ENCODE measurements at places on chromosomes 5 and 9.

GRCh38 chr5:171654881-171655280, 130.7 kb upstream of the SMIM23 start:
- DNase-seq, result no peak

GRCh38 chr9:124932333-124932732, 8.6 kb downstream of the GOLGA1 start:
- no peak for DNase-seq

DNA sequence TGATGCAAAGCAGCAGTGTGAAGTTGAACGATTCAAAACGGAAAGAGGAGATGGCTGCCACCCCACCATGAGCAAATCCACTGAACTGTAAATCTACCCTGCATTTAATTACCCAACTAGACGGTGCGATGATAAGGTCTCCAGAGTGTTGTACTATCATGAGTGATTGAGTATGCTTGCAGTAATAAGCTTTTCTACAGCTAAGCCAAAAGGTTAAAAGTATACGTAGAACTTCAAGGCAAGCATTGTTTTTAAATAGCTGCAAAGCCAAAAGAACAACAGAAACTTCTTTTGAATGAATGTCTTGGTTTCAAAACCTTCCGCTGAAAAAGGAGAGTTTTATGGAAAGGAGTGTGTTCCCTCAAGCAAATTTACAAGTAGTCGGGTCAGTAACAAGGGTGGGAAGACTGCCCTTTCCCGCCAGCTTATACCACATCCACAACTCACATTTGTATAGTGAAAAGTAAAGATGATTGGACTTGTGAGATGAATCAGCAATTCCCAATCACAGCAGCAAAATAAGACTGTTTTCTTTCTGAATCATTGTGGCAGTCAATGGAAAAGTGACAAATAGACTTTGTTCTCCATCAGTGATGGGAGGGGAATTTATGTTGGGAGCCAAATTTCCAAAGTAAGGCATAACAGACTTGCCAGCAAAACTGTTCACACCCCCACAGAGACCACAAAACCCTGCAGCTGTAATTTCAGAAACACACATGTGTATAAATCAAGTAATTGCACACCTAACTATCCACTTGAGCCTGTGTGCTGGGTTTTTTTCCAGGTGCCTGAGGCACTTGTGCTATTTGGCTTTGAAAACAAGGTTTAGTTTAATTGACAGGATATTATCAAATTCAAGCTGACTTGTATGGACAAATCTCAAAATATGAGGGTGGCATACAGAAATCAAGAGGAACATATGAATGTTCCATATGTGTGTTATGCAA, 407.7 kb upstream of the GRAMD2B start:
- no peak for DNase-seq

GRCh38 chr9:73919712-73920111, 577.4 kb upstream of the RORB start:
- no peak for DNase-seq

DNA sequence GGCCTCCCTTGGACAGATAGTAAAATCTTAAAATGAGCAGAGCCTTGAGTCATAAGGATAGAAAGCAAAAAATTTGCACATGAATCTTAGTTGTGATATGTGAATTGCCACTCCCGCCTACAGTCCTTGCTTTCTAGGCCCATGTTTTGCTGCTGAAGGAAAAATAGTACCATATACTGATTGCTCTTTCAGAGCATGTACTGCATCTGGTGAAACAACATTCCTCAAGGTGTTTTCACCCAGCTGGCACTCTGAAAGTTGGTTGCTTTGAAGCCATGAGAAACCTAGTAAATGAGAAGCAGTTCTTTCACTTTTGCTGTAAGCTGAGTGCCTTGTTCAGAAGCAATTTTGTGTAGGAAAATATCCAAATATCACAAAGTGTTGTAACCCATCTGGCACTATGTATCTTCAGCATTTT, 10.3 kb downstream of the CDC37L1 start:
- DNase-seq, result peak; percentile 48

Measured in T-helper 2 cell treated with Interferon-gamma antibody and Interleukin-4, amounts not matched to agents 5 μg/mL and 100 μg/mL, for 36 hours (primary cell).